ENCODE measurements at places on chromosomes 11 and 22. TPM values are rescaled to one million over a fixed set of nuclear protein-coding genes. Genes with fewer than 3 reads are reported as not detected.

The SAA1 gene
- 15.7 TPM for polyA plus RNA-seq

The GGTLC2 gene
- polyA plus RNA-seq, result not detected

The UCP3 gene
- 1.4 TPM for polyA plus RNA-seq

The ZNF280B gene
- polyA plus RNA-seq, result 0.05 TPM

The KDM4E gene
- polyA plus RNA-seq, result not detected

The VPREB1 gene
- polyA plus RNA-seq, result not detected

The KCNJ4 gene
- polyA plus RNA-seq, result not detected

The PRR5 gene
- 13.0 TPM for polyA plus RNA-seq

The KCNQ1OT1 gene
- polyA plus RNA-seq, result 0.04 TPM

The OR10A2 gene
- polyA plus RNA-seq, result not detected

The KCNJ11 gene
- 0.67 TPM for polyA plus RNA-seq

The NR1H3 gene
- 10.9 TPM for polyA plus RNA-seq

The MS4A7 gene
- 1.1 TPM for polyA plus RNA-seq

The MRGPRX4 gene
- not detected for polyA plus RNA-seq

The ASCL2 gene
- 1.7 TPM for polyA plus RNA-seq

The FHIP1B gene
- 18.6 TPM for polyA plus RNA-seq

The SLC16A8 gene
- polyA plus RNA-seq, result 0.25 TPM

The SLC22A12 gene
- not detected for polyA plus RNA-seq

The ARHGAP8 gene
- polyA plus RNA-seq, result 11.2 TPM

The METTL15 gene
- 2.7 TPM for polyA plus RNA-seq

The PARVG gene
- 3.1 TPM for polyA plus RNA-seq

The PHLDB1 gene
- 25.7 TPM for polyA plus RNA-seq
